ENCODE measurements at places on chromosomes 4 and X. TPM values are rescaled to one million over a fixed set of nuclear protein-coding genes. Genes with fewer than 3 reads are reported as not detected.

Gene NIPAL1
- 0.26 TPM for total RNA-seq

Gene HTRA3
- total RNA-seq, result 13.0 TPM

Gene ATP2B3
- total RNA-seq, result under 0.01 TPM

Gene FAM47E
- total RNA-seq, result 5.1 TPM

Gene KCNE5
- total RNA-seq, result 0.11 TPM

Gene PABPC1L2B
- total RNA-seq, result not detected

Gene TEX11
- total RNA-seq, result under 0.01 TPM

Gene MAGEA4
- not detected for total RNA-seq

Gene DTHD1
- total RNA-seq, result not detected

Gene APLN
- 8.8 TPM for total RNA-seq

Gene ASMT
- not detected for total RNA-seq

Gene HS6ST2
- total RNA-seq, result not detected

Gene BGN
- 154 TPM for total RNA-seq

Gene LNX1
- total RNA-seq, result 70.7 TPM

Gene PDLIM3
- 2.7 TPM for total RNA-seq

Measured in articular chondrocyte of knee joint (primary cell).